ENCODE measurements at places on chromosomes 11 and 22.

GRCh38 chr22:25702040-25702439 is 39.9 kb upstream of the MYO18B start:
- DNase-seq = no peak

DNA sequence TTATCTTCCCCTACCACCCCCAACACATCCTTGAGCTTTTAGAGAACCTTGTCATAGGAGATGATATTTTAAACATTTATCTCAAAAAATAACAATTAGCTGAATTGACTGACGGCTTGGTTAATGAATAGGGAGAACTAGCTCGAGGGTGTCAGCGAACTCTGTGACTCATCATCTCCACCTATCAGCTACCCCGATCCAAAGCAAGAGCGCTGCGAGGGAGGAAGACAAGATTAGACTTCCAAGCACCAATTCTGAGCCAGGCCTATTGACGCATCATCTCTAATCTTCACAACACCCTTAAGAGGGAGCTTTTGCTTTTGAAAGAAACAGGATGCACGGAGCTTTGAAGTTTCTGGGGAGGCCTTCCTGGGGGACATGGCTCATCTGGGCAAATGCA is 51.0 kb upstream of the GALNT18 start:
- DNase-seq = no peak

GRCh38 chr11:118883368-118884071 is at the start of gene CXCR5:
TSS of gene CXCR5 (plus strand) at chr11:118883892. CDS start at chr11:118883942, 50 bp downstream.
- DNase-seq = no peak

DNA sequence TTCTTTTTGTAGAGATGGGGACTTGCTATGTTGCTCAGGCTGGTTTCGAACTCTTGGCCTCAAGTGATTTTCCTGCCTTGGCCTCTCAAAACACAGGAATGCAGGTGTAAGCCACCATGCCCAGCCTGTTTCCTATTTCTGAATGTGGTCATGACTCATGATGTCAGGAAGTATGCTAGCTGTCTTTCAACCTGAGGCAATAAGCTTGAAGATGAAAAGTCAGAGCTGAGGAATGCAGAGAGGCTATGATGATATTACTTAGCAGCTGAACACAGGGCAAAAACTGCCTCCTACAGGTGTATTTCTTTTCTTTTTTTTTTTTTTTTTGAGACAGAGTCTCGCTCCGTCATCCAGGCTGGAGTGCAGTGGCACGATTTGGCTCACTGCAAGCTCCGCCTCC is 9.0 kb upstream of the NUCB2 start:
- DNase-seq = no peak

All from left ventricle myocardium inferior (tissue), 1 donor.